ENCODE measurements at places on chromosomes 2 and 18.

DNA sequence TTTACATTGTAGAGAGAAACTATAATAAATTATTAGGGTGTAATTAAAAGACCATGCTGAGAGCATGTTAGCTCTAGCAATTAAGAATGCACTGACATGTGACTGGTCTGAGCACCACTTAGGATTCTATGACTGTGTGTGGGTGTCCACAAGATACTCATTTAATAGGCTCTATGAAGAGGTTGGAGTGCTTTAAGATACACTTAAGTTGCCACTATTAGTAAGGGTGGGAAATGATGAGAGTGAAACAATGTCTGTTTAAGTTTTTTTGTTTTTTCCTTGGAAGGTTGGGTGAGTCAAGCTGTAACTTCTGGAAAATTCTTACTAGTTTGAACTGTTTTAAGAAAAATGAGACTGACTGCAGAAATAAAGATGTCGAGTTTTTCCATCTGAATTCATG is 1.8 kb upstream of the FAP start:
- DNase-seq = no peak

GRCh38 chr2:221610675-221611074 is 38.6 kb upstream of the EPHA4 start:
- DNase-seq = no peak

GRCh38 chr18:78323453-78324197 is 656.0 kb upstream of the SALL3 start:
- DNase-seq = no peak

DNA sequence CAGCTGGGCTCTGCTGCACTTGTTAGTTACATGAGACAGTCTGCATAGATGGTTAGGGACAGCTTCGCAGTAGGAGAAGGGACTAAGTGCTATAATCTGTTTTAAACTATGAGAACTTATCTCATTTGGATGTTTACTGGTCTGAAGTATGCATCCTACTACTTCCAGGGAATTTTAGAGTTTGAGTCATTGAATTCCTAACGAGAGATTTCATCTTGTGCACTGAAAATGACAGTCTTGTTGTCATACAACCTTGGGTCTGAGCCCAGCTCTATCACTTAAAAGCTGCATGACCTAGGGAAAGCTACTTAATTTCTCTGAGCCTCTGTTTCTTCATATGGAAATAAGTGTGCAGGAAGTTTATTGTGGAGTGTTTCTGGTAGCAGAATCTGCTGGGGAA is 78.4 kb downstream of the TRIM43 start:
- DNase-seq = no peak

GRCh38 chr2:54945391-54946219 is 104.6 kb downstream of the RTN4 start:
- no peak for DNase-seq

DNA sequence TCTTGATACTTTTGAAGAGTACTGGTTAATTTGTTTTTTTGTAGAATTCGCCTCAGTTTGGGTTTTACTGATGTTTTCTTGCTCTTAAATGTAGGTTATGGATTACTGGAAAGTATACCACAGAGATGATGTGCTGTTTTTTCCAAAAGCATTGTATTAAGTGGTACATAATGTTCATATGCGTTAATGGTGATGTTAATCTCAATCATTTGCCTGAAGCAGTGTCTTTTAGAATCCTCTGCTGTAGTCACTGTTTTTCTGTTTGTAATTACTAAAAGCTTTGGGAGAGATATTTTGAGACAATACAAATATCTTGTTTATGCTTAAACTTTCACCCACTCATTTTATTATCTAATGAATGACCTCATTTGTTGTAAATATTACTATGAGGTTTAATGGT is 163.4 kb upstream of the LRP1B start:
- no peak for DNase-seq

- DNase-seq = no peak
Measured at GRCh38 chr2:215740071-215740470, 273.3 kb downstream of the MREG start.

DNA sequence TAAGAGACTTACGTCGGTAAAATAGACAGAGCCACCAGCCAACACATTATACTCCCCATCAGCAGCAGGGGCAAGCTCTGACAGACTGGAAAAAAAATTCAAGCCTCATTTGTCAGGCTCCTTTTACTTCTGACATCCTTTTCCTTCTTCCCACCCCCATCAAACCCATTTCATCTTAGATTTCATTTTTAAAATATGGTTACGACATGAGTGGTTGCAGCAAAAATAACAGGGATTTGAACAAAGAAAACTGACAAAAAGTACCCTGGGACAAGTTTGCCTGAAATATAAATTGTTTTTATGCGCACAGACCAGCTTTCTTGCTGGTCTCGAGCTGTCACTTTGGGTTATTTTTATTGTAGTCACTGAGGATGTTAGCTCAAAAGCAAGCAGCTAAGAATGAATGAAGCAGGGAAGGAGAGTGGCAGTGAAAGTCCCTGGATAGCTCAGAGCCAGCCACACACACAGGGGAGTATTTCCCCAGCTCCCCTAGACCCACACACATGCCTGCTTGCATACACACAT is 30.7 kb upstream of the LINC00305 start:
- DNase-seq = no peak

GRCh38 chr2:216508229-216508628 is 9.6 kb downstream of the RPL37A start:
- no peak for DNase-seq

GRCh38 chr2:231188506-231189170 is 9.8 kb upstream of the ARMC9 start:
- no peak for DNase-seq

GRCh38 chr2:29723255-29724001 is 198.0 kb downstream of the ALK start:
- no peak for DNase-seq

GRCh38 chr18:71797554-71797953 is 746.6 kb downstream of the CBLN2 start:
- DNase-seq = no peak

GRCh38 chr2:23550553-23550952 is 165.6 kb downstream of the KLHL29 start:
- DNase-seq = no peak

DNA sequence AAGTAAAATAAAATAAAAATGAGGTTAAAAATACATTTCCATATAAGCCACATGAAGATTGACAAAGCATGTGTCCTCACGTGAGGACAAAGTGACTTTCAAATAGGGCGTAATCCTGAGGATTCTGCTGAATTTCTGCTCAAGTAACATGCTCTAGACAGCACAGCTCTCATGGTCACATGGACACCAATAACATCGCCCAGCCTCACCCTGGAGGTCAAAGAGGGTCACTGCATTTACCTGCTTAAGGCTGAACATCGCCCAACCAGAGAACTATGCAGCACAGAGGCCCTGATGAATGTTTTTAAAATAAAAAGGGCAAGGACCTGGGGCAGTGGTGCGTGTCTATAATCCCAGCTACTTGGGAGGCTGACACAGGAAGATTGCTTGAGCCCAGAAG is 30.2 kb downstream of the TGFBRAP1 start:
- DNase-seq = no peak

GRCh38 chr18:903701-904100 is 970 bp upstream of the ADCYAP1 start:
- DNase-seq = no peak

GRCh38 chr2:58427572-58428095 is 186.5 kb upstream of the FANCL start:
- DNase-seq = no peak

- no peak for DNase-seq
Measured at GRCh38 chr2:157264099-157264498, 6.6 kb downstream of the GALNT5 start.
